Pancreas (tissue), 10 donors: ENCODE measurements at places on chromosomes 6 and 20. TPM values are rescaled to one million over a fixed set of nuclear protein-coding genes. Genes with fewer than 3 reads are reported as not detected.
A peak's percentile ranks its signal among the peaks of the same experiment; 100 is the strongest.

Gene SLC35D3
- 0.56 TPM for total RNA-seq

Gene CCN5
- 0.14 TPM for total RNA-seq

Gene RBL1
- 4.3 TPM for total RNA-seq

Gene CTSZ
- 107 TPM for total RNA-seq

Gene COL21A1
- 0.55 TPM for total RNA-seq

Gene DDAH2
- 9.5 TPM for total RNA-seq

Gene BPIFB2
- not detected for total RNA-seq

Gene TREM1
- total RNA-seq: not detected

Gene ATAT1
- total RNA-seq: 6.8 TPM

Gene HLA-DRB1
- total RNA-seq: 9.3 TPM

- DNase-seq: no peak
These were observed 35.1 kb downstream of the NFATC2 start for GRCh38 chr20:51507216-51508036.

- no peak for DNase-seq
These were observed 34.7 kb downstream of the SLC35B3 start for GRCh38 chr6:8400663-8401062.

DNA sequence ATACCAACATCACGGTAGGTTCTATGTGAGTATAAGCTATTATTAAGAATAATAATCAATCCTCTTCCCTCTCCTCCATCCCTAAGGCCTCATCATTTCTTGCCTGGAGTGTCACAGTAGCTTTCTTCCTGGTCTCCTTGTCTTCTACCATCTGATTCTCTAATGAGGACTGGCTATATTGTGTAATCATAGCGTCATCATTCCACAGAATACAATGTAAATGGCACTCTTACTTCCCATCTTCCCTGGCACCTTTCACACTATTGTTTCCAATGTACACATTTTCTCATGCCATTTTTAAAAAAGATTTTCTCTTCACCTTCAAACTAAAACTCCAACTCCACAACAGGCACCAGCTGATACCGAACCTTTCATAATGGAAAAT lies 2.2 kb upstream of the BTN3A2 start:
- no peak for DNase-seq

DNA sequence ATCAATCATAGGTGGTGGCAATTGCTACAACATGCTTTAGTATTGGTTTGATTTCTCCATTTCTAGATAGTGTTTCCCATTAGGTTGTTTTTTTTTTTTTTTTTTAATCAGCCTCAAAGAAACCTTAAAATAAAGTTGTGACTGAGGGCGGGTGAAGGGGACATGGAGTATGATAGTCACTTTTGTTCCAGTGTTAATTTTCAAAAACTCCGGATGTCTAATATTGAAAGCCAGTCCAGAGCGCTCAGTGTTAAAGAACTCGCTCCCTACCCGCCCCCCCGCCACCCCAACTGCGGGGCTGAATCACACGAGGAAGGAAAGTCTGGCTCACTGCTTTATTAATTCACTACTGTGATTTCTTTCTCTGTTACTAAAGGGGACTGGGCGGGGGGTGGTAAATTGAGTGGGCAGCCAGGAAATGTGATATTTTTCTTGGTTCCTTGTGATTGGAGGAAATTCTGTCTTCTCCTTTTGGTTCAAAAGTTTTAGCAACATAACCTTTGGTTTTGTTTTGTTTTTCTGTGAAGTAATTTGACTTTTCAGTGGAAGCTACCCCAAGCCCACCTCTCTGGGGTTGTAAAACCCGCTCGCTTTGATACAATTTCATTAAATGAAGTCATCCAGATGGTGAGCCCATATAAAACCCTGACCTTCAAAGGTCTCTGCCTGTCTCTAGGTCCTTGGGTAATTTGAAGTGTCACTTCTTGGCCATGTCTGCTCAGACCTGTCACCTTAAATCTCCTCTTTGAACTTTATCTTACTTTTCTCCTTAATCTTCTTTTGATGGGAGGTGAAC lies 38.0 kb downstream of the TNFAIP3 start:
- DNase-seq: peak; percentile 32

GRCh38 chr6:159252955-159253508 lies 83.8 kb downstream of the FNDC1 start:
- no peak for DNase-seq

DNA sequence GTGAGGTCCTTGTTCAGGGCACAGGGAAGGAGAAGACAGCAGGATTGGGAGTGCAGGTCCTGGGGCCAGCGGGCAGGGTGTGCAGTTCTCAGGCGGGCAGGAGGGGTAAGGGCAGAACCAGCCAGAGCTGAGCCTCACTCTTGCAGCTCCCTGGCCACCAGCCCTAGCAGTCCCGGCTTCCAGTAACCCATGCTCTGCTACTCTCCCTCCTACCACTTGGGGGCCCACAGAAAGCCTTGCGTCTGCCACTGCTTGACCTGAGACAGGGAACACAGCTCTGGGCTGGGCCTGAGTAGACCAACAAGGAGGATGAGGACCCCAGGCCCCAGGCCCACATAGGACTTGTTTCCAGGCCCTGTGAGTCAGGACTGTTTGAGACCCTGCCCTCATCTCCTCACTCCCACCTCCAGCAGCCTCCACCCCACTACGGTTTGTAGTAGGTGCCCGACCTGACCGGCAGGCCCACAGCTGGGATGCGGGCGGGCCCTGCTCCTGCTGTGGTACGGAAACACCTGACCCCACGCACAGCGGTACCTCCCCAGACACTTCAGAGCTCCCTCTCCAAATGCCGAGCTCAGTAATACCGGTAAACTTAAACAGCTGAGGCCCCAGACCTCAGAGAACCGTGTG lies 39.2 kb downstream of the KCNK5 start:
- peak; percentile 58 for DNase-seq

GRCh38 chr20:13694420-13695150 lies 55.9 kb upstream of the TASP1 start:
- DNase-seq: no peak

- DNase-seq: no peak
These were observed 94.9 kb downstream of the KCNB1 start for GRCh38 chr20:49387581-49387939.

GRCh38 chr6:139370999-139371345 lies 3.5 kb downstream of the CITED2 start:
- no peak for DNase-seq

- no peak for DNase-seq
These were observed 76.6 kb downstream of the CDS2 start for GRCh38 chr20:5203380-5203779.

GRCh38 chr6:109815054-109815453 lies 124.0 kb downstream of the FIG4 start:
- no peak for DNase-seq

GRCh38 chr6:13234130-13234529 lies 94.2 kb downstream of the TBC1D7 start:
- DNase-seq: no peak

DNA sequence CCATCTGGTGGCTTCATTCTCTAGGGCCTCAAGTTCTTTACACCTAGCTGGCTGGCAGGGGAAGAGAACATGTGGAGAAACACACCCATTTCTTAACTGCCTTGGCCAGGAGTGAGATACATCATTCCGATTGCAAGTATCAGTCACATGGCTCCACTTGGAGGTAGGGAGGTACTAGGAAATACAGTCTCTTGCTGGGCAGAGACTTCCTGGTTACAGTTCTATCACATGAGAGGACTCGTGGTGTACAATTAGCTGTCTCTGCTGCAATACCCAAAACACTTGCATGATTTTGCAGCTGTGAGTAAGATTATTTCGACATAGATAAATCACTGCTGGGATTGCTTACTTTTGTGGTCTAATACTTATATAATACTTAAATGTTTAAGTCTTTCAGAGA lies 51.1 kb downstream of the GTF2H5 start:
- no peak for DNase-seq

DNA sequence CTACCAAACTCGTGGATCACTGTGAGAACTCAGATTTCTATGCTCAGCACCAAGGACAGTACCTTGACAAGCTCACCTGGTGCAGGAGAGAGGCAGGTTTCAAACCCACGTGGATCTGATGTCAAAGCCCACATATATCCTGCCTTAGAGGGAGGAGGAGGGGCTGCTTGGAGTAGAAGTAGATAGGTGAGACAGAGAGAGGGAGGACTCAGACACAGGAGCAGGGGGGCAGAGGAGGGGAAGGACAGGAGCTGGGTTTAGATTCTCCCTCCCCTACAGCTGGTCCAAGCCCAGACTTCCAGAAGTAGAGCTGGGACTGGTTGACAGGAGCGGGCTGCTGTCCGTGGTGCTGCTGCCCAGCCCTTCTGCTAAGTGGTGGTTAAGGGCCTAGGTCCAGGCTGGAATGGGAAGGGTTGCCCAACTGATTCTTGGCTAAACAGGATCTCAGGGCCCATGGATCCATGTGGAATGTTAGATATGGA lies 77.5 kb downstream of the CDH22 start:
- no peak for DNase-seq

DNA sequence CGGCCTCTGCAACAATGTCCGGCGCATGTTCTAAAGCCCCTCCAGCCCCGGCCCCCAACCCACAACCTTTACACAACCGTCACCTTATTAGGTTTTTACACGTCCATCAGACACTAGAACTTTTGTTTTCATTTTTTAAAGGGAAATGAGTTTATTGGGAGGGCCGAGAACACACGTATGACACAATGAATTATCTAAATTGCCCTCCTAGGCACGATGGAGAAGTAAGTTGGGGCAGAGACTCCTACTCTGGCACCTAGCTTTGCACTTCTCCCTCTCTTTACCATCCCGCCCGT lies 1.2 kb upstream of the DLL1 start:
- no peak for DNase-seq

DNA sequence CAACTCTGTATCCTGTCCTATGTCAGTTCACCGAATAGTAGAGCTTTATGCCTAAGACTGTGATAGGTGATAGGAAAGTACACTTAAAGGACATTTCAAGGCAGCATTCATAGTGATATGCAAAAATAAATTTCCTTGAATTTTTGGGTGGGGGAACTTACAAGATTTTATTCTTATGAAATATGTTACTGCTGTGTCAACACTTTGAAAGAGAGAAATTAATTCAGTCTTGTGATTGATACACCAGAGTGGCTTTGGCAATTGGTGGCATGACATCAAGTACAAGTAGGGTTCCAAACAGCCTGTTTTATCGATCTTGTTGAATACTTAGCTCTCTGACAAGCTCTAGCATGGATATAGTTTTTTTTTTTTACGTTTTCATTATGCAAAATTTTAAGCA lies 72.3 kb downstream of the QKI start:
- no peak for DNase-seq

DNA sequence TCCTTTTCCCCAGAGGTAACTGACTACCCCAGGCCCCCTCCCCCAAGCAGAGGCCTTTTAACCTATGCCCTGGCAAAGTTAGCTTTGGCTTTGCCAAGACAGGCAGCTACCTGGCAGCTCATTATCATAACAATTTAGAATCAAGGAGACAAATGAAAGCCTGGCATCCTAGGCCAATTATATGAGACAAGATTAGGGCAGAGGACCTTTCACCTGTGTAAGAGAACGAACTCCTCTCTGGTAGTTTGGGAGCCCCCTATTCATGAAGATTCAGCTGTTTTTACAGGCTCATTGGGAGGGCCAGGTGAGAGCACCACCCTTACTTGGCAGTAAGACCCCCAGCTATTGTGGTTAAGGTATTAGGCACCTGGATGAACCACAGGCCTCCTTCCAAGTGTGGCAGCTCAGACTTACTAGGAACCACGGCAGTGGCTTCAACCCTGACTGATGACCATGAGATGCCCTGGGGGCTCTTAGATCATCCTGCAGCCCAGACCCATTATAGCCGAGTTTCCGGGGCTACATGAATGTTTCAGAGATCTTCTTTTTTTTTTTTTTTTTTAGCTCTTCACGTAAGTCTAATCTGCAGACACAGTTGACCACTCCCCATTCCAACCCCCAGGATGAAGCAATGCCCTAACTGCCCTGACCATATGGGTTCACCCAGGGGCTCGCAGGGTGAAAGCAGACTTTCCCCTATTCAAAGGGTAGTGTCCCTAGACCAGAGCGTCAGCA lies 56.2 kb downstream of the RAB44 start:
- no peak for DNase-seq

DNA sequence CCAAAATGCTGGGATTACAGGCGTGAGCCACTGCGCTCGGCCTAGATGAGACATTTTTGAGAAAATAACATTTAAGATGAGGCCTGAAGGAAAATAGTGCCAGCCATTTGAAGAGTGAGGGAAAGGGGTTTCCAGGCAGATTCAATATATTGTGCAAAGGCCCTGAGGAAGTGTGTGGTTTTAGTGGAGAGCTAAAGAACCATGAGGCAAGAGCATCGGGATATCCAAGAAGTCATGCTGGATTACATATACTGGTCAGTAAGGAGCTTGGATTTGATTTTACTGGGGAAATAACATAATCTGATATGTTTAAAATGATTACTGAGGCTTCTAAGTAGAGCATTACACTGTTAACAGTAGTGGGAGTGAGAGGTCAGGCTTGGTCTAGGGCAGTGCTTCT lies 47.0 kb downstream of the CARMIL1 start:
- no peak for DNase-seq
